RPMI7951 (cell line): ENCODE measurements at places on chromosomes 1 and 21.

DNA sequence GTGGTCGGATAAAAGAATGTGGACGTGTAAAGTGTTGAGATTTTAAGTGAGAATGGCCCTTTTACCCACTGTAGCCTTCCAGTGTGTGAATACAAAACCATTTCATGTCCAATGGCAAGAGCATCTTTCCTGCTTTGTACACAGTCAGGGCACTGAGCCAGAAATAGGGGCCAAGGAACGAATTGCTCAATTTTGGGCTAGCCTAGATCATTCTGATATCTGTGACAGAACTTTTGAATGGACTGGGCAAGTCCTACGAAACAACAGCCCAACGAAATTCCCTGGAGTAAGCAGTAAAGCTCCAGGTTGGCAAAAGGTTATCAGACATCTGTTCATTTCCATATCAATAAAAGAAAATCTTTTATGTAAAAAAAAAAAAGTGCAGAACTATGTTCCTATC, 5.5 kb downstream of the KIF26B start:
- DNase-seq, result no peak

GRCh38 chr1:6560267-6560666, 5.2 kb downstream of the TAS1R1 start:
- no peak for DNase-seq

DNA sequence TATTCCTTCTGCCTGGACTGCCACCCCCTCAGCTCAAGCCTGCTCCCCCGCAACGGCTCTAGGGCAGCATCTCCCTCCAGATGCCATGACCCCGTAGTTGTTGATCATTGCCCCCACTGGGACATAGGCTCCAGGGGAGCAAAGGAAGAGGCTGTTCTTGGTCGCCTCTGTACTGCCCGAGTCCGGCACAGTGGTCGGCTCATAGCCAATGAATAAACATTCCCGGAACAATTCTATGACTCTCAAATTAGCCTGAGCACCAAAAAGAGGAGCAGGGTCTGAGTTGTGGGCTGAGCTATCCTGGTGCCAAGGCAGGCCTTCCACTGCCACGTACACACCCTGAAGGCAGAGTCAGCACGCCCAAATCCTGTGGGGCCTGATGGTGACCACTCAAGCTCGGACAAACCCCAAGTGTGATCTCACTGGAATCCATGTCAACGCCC, 33.1 kb downstream of the CAPZB start:
- DNase-seq, result peak; percentile 97

GRCh38 chr21:16082038-16082816, 352.4 kb downstream of the USP25 start:
- no peak for DNase-seq

GRCh38 chr1:247408100-247408499, 7.9 kb upstream of the NLRP3 start:
- no peak for DNase-seq

DNA sequence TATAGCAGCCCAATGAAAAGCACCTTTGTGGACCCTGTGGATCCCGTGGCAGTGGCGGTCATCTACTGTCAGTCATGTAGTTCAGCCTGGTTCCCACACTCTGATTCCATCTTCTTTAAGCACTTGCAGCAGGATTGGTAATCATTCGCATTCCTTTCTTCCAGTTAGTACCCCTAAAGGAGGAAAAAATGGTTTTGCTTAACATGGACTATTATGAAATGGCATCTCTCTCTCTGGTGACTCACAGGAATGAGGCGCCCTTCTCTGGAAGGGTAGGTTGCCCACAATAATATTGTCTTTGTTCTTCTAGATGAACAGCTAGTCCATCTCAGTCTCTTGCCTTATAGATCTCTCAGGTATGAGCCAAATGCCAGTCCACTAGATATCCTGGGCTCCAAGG, 127.9 kb upstream of the MROH9 start:
- peak; percentile 75 for DNase-seq

DNA sequence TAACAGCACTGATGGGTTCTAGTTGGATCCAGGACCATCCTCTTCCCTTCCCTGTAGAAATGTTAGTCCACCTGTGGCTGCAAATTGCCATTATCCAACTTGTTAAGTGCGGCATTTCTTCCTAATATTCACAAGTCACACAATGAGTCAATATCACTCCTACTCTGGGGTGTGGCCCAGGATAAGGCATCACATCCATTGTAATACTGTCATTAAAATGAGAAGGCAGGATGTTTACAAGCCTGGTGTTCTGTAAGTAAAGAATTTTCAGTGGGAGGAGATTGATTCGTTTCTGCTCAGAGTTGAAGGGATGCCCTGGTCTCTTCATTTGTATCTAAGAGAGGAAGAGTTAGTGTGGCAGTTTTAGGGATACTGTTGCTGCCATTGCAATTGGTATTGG, 18.1 kb upstream of the ARHGAP29 start:
- no peak for DNase-seq

- no peak for DNase-seq
Observed at GRCh38 chr1:203173566-203173965, 2.1 kb downstream of the MYBPH start.

GRCh38 chr1:77514921-77515776, 167.3 kb downstream of the ZZZ3 start:
- peak; percentile 82 for DNase-seq

- DNase-seq, result no peak
Observed at GRCh38 chr1:3631320-3632260, 6.8 kb downstream of the TPRG1L start.

DNA sequence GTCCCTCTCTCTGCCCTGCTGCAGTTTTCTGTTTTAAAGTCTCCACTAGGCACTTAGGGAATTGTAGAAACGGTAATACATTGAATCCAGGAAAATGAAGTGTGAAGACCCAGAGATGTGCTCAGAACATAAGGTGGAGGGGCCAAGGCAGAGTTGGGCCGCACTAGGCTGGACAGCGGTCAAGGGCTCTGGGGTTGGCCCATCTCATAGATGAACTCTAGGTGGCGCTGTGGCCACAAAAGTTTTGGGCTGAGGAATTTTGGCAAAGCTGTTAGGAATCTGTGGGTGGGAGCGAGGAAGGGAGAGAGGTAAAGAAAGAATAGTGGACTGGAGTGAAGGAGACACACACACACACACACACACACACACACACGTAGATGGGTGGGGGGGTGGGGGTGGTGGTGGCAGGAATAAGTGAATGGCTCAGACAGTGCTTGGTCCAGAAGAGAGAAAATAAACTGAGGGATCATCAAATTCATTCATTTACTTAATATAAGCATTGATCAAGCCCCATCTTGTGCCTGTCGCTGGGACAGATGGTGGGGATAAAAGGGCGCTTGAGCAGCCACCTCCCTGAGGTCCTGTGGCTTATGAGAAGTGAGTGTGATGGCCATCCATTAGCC, 258.5 kb downstream of the TRABD2B start:
- DNase-seq, result peak; percentile 29

GRCh38 chr1:109705411-109705810, 6.6 kb upstream of the GSTM5 start:
- DNase-seq, result no peak

DNA sequence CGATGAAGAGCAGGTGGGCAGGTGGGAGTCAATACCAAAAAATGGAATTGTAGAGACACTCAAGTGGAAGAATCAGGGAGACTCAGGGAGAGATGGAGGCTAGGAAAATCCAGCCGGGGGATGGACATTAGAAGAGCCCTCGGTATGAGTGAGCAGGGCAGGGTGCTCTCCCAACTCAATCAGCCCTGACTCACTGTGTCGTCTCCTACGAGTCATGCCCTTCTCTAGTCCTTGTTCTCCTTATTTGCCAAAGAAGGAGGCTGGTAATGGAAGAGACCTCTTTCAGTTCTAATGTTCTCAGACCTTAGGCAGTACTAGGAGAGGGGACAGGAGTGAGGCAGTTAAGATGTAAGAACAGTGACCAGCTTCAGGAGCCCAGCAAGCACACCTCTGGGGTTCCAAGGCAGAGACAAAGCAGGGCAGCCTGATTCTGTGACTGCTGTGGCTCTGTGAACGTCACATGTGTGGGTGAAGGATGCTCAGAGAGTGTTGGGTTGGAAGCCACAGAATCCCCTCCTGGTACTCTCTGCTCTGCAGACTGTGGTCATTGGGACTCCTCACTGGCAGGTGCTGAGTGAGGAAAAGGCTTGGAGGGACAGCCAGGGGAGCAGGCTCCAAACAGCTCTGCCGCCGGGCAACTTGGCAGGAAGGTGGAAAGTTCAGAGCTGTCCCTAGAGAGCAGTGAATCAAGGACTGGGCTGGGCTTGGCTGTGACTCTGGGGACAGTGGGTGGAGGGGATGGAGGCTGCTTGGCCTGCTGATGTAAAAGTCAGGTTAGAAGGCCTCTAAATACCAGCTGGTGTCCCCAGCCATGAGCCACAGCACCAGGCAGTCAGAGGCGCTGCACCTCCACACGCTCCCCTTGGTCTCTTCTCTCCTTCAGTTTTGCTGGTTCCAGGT, 11.1 kb upstream of the GJA5 start:
- DNase-seq, result no peak

- DNase-seq, result no peak
Observed at GRCh38 chr1:213415691-213416380, 364.8 kb downstream of the RPS6KC1 start.

GRCh38 chr1:63847308-63847910, 73.6 kb downstream of the ROR1 start:
- no peak for DNase-seq

- DNase-seq, result no peak
Observed at GRCh38 chr1:198435056-198435455, 105.4 kb downstream of the ATP6V1G3 start.

- DNase-seq, result no peak
Observed at GRCh38 chr1:195336812-195337211, 1271.4 kb downstream of the KCNT2 start.

DNA sequence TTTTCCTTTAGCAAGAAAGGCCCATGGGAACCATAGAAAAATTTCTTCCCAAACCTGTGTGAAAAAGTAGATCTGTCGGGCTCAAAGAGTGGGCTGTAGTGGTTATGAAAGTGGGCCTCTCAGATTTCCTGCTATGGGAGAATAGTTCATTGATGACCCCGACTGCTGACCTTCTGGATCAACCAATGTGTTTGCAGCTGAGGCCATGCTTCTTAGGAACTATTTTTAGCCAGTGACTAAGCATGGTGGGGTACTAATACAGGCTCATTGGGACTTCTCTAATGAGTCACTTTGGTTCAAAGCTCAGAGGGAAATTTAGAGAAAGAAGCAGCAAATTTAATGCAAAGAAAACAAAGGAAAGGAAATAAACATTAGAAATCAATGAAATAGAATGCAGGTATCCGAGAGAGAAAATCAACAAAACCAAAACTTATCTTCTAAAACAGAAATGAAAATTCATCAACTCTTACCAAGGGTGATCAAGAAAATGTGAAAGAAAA, 12.6 kb upstream of the PSMA5 start:
- DNase-seq, result peak; percentile 93

- no peak for DNase-seq
Observed at GRCh38 chr1:73761559-73761958, 436.4 kb downstream of the LRRIQ3 start.

DNA sequence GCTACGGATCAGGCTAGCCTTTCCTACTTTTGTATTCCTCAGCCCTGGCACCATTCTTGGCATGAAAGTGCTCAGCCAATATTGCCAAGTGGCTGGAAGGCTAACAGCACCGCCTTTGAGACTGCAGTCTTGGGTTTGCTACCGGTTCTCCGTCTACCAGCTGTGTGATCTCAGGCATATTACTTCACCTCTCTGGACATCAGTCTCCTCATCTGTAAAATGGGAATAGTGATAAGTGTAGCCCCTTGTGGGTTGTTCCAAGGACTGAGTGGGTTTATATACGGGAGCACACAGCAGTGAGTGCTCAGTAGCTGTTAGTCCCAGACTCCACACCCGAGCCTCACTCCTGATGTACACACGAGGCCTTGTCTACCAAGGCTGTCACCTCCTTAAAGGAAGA, 13.7 kb downstream of the TFAP2E start:
- DNase-seq, result no peak

DNA sequence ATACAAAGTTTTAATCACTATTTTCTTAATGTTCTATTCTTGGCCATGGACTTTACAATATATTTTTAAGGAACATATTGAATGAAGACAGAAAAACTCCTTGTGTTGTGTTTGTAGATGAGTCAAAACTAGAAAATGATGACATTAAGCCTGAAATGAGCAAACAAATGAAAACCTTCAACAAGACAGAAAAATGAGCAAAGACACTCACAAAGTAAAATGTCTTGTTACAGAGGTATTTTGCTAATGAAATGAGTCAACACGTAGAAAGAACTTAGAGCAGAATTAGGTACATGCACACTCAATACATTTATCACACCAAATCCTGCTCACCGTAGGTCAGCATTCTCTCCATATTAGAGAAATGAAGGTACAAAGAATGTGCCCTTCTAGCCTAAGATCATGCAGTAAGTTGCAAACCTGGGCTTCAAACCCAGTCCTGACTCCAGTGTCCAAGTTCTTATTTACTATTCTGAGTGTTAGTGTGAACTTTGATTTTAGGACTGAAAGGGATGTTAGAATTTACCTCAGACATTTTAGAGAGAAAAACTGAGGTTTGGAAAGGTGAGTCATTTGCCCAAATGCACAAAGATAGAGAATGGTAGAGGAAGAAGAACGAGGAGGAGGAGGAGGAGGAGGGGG, 133.9 kb upstream of the SGIP1 start:
- DNase-seq, result no peak

DNA sequence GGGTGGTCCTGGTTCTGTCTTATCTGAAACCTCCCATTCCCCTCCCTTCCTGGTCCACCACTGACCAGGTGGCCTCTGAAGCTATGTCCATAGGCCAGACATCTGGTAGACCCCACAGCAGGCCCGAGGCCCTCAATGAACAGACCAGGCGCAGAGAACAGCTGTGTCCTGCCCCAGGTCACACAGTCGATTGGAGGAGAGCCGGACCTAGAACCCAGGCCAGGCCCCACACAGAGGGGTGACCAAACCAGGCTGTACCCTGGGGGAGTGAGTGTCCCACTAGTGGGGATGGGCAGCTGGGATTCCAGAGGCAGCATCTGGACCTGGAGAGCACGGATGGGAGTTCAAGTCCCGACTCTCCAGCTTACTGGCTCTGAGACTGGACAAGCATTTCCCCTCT, 29.2 kb downstream of the RNU1-1 start:
- DNase-seq, result no peak

GRCh38 chr1:226063977-226064815, 1.7 kb downstream of the H3-3A start:
- no peak for DNase-seq

GRCh38 chr1:64963466-64963865, 2.9 kb downstream of the JAK1 start:
- no peak for DNase-seq

GRCh38 chr1:3403388-3404231, 50.9 kb upstream of the ARHGEF16 start:
- DNase-seq, result no peak

DNA sequence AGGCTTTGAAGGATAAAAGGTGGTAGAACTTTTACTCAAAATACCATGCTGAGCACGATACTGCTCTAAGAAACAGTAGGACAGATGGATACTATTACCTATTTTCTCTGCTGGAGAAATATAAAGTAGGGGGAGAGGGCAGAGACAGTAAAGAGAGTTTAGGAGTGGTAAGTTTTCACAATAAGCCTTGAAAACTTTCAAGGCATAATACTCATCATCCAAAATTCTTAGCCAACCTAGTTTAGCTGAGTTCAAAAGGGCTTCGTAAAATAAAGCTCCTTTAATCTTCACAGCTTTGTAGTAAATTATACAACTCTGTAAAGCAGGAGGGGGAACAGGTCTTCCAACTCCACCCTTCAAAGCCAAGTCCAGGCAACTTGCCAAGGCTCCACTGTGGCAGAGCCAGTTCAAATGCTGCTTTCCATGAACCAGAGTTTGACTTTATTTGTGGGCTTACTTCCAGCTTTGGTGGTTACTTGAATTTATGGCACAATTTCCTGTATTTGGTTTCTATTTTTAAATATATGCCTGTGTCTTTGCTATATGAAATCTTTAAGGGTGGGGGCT, 15.5 kb downstream of the TEX38 start:
- peak; percentile 35 for DNase-seq
